Activated CD4-positive, alpha-beta T cell treated with anti-CD3 and anti-CD28 coated beads, Interleukin-2, amount 50 U/mL, for 24 hours (primary cell): ENCODE measurements at places on chromosomes 2 and 18.

GRCh38 chr2:225002039-225002655, 40.1 kb downstream of the DOCK10 start:
- DNase-seq, result peak; percentile 72

DNA sequence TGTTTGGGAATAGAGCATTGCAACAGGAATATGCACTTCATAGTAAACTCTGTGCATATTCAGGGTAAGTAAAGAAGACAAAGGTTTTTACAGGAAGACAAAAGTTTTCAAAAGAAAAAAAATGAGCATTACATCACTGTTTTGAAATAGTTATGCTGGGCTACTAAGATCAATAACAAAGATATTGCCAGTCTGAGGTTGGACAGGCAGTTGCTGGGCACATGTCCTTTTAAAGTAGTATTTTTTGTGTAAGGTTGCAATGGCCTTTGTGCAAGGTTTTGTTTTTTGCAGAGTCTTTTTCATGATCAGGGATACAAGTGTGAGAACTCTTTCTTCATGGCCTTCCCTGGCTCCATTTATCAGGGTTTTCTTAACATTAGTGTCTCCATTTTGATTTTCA, 16.2 kb downstream of the IL1B start:
- DNase-seq, result no peak

- DNase-seq, result peak; percentile 42
These were observed 48.4 kb upstream of the CYTIP start for GRCh38 chr2:157492189-157492773.

DNA sequence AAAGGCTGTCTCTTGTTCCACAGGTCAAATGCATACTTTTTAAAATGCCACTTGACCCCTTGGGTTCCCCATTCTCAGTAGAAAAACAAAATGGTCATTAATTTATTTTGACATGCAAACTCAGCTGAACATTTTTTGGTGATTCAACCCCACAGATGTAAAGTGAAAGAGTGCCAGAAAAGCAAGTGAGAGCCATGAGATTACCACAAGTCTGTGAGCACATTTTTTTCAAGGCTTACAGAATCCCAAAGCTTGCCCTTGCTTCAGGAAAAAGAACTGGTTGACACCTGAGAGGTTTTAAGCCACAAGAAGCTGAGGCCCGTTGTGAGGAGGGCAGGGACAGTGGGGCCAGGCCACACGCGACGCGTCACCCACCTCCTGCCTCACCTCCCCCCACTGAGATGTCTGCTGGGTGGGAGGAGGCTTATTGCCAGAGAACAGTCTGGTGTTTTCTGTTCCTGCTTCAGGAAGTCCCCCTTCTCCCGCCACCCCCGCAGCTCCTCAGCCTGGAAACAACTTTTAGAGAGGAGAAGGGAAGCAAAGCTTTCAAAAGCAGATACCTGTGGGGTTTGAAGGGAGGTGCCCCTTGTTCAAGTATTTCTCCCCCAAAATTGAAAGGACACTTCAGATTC, 70.4 kb upstream of the CYP1B1 start:
- no peak for DNase-seq

DNA sequence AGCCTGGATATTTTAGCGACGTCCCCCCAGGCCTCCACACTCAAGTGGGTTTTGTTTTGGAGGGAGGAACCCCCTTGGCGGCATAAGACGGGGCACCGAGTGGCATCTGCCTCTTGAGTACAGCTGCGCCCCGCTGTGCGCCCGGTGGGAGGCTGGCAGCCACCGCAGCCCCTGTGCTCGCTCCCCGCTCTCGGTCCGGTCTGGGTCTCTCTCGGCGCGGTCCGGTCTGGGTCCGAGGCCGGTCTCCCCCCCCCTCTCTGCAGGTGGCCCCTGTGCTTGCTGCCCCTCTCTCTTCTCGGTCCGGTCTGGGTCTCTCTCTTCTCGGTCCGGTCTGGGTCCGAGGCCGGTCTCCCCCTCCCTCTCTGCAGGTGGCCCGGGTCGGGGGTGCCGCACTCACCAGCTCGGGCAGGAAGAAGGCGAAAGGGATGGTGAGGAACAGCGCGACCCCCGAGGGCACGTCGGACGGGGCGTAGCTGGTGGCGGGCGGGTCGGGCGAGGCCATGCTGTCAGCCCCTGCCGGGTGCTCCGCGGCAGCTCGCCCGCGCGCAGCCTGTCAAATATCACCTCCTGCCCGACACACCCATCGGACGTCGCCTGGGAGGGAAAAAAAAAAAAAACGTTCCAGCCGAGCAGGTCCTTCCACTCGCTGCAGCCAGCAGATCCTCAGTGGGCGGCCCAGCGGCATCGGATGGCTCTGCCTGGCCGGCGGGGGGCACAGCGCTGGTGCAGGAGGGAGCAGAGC, at the start of gene MALL:
TSS of gene MALL (minus strand) at position 532 of the 742 bp plus-strand sequence. CDS start at position 502, 30 bp downstream.
- DNase-seq, result no peak

DNA sequence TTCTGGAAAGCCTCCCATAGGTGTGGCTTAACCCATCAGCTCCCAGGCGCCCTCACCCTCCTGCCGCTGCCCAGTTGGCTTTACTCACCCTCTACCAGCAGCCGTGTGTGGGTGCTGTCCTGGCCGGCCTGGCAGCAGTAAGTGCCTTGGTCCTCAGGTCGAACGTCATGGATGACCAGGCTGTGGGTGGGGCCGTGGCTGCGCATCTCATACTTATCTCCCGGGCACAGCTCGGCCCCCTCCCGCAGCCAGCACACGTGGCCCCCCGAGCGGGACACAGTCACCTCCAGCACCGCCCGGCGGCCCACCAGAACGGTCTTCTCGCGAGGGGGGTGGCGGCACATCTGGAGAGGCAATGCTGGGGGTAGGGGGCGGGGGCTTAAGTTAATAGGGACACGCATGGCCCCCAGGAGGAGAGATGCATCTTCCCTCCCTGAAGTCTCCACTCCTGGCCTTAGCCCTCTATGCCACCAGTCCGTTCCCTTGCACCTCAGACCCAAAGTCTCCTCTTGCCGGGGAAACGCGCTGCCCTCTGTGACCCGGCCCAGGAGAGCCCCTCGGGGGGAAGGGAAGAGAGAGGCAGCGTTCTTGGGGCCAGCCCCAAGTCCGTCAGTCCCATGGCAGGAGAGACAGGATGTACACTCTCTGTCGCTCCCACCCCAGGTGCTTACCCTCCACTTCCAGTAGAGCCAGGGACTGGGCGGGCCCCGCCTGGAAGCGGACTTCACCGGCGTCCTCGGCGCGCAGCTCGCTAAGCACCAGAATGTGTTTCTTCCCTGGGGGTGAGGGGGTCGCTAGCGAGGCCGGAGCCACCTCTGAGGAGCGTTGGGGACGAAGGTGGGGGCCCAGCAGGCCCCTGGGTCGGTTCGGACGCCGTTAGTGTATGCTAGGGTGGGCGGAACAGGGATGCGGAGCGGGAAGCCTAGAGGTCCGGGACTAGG, 7.9 kb downstream of the TMEM198 start:
- no peak for DNase-seq

- no peak for DNase-seq
These were observed 1048.6 kb upstream of the KLHL29 start for GRCh38 chr2:22336414-22336813.

GRCh38 chr2:176585291-176585690, 316.0 kb downstream of the MTX2 start:
- no peak for DNase-seq

DNA sequence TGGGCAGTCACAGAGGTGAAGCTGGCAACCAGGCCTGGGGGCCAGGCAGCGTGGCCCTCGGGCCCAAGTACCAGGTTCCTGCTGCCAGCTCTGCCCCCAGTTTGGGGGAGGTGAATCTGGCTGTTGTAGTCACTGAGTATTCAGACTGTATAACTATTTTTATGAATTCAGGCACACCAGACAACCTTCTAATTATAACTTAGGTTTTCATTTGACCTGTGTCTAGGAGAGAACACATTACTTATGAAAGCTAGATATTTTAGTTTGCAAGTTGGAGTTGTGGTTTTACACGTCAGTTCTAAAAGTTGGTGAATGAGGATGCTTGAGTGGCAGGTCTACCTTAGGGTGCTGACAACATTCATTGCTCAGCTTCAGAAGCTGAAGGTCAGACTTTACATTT, 71.7 kb downstream of the LIMS1 start:
- no peak for DNase-seq

GRCh38 chr2:16654833-16655444, 10.7 kb downstream of the CYRIA start:
- DNase-seq, result no peak

- DNase-seq, result no peak
These were observed 32.5 kb downstream of the PNO1 start for GRCh38 chr2:68189991-68190784.

- DNase-seq, result no peak
These were observed 126.1 kb downstream of the CTNNA2 start for GRCh38 chr2:79638954-79639353.

DNA sequence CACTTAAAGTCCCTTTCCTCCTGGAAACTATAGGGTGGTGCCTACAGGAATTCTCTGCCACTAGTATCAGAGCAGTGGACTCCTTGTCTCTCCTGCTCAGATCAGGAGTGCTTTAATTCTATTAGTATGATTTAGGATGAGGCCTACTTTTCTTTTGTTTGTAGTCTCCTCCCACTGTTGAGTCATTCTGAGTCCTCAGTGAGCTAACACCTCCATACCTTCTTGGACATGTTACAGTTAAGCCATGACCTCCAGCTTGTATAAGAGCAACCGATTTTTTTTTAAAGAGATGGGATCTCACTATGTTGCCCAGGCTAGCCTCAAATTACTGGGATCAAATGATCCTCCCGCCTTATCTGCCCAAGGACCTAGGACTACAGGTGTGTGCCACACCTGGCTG, 48.7 kb upstream of the OTOF start:
- no peak for DNase-seq

DNA sequence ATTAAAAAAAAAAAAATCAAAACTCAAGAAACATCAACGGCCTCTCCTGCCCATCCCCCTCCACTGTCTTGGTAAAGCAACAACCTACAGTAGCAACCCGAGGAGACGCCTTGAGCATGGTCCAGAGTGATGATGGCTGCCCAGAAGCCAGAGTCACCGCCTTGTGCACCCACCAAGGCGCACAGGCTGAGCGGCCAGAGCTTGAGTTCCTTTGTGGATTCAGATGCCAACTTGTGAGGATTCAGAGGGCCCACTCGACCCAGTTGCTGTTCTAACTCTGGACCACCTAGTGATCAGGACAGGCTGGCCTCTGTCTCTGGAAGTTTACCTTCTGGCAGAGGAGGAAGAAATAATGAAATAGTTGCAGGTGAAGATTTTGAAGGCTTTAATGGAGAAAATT, 105.0 kb downstream of the PDCL3 start:
- DNase-seq, result no peak

DNA sequence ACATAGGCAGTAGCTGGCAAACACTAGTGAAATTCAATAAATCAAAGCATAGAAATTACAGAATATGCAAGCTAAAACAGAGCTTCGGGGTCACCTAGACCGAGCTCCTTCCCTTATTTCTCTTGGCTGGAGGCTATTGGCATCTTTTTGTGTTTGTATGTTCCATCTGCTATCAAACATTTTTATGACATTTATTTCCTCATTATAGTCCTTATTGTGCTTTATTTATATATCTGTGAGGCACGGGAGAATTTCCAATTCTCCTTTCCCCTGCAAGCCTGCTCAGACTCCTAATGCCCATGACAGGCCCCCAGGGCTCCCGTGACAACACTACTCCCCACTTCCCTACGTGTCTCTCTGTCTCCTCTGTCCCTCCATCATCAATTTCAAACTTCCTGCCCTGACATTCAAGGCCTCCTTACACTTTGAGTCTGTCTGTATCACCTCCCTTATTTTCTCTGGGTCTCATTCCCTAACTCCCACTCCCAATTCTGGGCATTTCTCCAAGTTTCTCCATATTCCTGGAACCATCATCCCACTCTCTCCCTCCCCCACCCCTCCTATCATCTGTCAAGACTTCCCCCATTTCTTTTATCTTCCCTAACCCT, 316.9 kb downstream of the OSR1 start:
- DNase-seq, result no peak

DNA sequence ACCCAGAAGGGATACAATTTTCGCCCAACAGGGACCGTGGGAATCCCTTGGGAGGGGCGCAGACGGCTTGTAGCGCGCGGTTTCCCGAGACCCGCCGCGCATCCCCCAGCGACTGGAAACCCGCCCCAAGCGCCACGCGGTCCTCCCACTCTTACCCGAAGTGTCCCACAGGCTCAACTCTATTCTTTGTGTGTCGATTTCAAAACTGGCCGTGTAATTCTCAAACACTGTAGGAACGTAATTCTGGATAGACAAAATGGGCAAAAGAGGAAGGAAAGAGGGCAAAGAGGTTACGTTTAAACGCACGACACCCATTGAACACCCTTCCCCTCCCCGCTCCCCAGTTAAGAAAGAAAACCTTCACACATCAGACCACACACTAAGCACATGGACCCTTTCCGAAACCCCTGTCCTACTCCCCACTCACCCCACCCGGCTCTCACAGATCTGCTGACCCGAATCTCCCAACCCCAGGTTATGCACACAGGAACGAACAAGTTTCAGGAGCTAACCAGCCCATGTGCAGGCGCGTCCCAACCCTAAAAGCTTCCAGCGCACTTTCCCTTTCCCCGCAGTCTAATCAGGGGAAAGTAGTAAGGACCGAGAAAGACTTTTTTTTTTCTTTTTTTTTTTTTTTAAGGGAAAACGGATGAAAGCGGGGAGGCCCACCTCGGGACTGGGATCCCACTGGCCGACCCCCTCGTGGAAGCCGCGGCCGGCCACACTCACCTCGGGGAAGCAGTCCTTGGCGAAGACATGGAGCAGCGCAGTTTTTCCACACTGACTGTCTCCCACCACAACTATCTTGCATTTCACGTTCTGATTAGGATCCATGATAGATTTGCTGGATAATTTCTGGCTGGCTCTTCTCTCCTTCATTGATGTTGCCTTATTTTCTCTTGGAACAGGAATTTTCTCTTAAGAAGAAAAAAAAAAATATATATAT, 655 bp downstream of the RND3 start:
- no peak for DNase-seq

DNA sequence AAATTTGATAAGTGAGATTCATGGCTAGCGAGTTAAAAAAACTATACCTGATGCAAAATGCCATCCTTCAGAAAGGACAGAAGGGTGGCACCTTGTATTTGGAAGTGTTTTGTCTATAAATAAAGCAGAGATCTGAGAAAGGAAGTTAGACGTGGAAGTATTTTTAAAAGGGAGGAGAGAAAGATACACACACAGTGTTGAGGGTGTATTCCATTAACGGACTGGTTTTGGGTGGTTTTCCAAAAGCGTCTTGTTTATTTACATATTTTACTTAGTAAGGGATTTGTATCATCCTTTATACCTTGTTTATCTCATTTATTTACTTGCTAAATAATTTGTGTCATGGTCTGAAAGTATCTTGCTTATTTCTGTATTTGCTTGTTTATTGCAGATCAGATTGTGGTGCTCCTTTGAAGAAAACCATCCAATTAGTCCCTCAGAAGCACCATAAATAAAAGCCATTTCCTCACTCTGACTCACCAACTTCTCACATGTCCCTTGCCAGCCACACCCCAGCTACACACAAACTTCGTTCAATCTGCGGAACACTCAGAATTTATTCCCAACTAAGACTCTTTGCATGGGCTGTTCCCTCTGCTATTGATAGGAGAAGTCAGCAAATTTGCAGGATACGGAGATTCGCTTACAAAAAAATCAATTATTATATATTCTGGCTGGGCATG, 90.8 kb downstream of the FAM124B start:
- no peak for DNase-seq

GRCh38 chr2:235685024-235685721, 191.3 kb downstream of the AGAP1 start:
- no peak for DNase-seq
